ENCODE measurements at places on chromosomes 6 and 20.

GRCh38 chr20:4569092-4569491 is 152.6 kb upstream of the PRND start:
- no peak for DNase-seq
- H3K27ac ChIP-seq = no peak overlapping the region
- H3K36me3 ChIP-seq = no peaks in the 10 kb centered on the region
- no peaks in the 10 kb centered on the region for H3K4me1 ChIP-seq
- no peak overlapping the region for H3K4me3 ChIP-seq

DNA sequence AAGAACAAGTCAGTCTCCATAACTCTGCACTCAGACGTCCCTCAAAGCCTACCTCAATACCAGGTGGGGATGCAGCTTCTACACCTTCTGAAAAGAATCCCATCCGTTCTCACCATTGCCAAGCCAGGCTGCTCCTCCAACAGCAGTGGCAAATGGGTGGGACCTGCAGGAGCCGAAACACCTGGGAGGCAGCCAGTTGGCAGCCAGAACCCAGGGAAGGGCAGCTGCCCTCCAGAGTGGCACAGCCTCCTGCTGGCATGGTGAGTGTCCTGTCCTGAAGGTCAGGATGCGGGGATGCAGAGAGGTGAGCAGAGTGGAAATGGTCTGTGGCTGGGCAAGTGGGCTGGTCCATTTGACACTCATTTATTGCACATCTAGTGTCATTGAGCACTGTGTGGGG is 210.6 kb upstream of the CDH4 start:
- no peak overlapping the region for H3K27ac ChIP-seq
- no peak overlapping the region for H3K4me3 ChIP-seq
- no peaks in the 10 kb centered on the region for H3K4me1 ChIP-seq
- no peaks in the 10 kb centered on the region for H3K36me3 ChIP-seq
- H3K27me3 ChIP-seq = no peaks in the 10 kb centered on the region

GRCh38 chr20:35588397-35588796 is 27.2 kb upstream of the SPAG4 start:
- H3K4me1 ChIP-seq = no peaks in the 10 kb centered on the region
- no peaks in the 10 kb centered on the region for H3K27me3 ChIP-seq
- H3K4me3 ChIP-seq = no peak overlapping the region
- no peak overlapping the region for H3K27ac ChIP-seq

DNA sequence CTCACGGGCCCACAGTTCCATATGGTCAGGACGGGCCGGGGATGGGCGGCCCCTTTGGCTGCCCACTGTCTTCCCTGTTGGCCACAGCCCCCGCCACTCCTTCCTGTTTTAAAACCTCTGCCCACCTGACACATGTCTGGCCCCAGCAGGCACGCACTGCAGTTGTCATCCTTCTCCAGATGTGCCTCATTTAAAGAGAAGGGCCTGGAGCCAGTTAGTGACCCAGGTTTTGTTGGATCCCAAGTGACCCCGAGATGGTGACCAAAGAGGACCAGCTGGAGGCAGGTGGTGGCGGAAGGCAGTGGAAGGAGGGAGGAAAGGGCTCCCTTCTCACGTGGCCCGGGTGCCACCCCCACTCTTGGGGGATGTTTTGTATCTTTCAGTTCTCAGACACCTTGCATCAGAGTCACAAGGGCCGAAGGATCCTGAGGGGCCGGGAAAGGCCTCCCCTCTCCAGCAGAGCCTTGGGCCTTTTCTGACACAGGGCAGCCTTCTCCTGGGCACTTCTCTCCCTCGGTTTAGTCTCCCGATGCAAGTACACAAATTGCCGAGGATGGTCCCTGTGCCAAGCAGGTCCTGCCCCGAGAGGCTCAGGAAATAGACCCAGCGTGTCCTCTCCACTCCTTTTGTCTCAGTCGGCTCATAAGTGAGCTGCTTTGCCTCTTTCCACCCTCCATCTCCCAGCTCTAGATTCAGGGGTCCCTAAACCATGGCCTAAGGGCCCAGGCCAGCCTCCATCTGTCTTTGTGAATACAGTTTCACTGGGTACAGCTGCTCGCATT is 117.6 kb downstream of the SULF2 start:
- no peak overlapping the region for H3K27ac ChIP-seq
- DNase-seq = no peak
- H3K4me3 ChIP-seq = no peak overlapping the region
- H3K36me3 ChIP-seq = no peaks in the 10 kb centered on the region
- H3K27me3 ChIP-seq = no peaks in the 10 kb centered on the region

- no peak overlapping the region for H3K4me3 ChIP-seq
- no peak for DNase-seq
- no peaks in the 10 kb centered on the region for H3K36me3 ChIP-seq
- H3K27ac ChIP-seq = no peak overlapping the region
- no peaks in the 10 kb centered on the region for H3K27me3 ChIP-seq
Measured at GRCh38 chr6:139378882-139379341, 4.5 kb upstream of the CITED2 start.

DNA sequence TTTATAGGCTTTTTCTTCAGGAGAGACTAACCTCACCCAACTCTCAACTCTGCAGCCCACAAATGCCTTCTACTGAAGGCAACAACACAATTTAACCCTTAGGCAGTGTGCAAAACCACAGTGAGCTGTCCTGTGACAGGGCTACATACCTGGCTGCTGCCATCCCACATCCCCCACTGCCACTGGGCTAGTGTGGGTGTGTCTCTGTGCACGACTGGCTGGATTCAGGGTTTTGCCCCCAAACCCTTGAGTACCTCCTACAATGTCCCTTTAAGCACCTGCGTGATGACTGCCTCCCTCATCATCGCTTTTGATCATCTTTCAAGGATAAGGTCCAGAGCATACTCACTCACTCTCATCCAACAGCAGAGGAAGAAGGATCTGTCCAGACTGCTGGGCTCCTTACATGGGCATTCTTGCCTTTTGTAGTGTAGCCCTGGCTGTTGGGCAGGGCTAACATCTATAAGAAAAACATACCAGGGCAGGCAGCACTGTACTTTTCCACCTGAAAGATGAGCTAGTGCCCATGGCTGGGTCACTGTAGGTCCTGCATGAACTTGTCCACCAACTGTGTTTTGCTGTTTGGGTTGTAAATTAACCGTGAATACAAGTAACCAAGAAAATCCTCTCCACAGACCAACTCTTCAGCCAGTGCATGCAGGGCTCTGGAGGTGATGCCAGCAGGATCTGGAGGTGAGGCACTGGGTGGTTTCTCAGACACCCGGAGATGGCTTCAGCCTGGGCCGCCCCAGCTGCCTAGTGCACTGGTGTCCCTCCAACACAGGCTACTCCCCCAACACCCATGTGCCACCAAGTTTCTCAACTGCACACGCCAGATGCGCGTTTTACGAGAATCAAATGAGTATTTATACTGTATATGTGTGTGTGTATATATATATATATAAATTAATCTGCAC is 45.2 kb downstream of the PLCG1 start:
- no peaks in the 10 kb centered on the region for H3K27me3 ChIP-seq
- H3K4me3 ChIP-seq = no peak overlapping the region
- no peak overlapping the region for H3K27ac ChIP-seq
- no peaks in the 10 kb centered on the region for H3K36me3 ChIP-seq
- H3K4me1 ChIP-seq = no peaks in the 10 kb centered on the region
- no peak for DNase-seq

DNA sequence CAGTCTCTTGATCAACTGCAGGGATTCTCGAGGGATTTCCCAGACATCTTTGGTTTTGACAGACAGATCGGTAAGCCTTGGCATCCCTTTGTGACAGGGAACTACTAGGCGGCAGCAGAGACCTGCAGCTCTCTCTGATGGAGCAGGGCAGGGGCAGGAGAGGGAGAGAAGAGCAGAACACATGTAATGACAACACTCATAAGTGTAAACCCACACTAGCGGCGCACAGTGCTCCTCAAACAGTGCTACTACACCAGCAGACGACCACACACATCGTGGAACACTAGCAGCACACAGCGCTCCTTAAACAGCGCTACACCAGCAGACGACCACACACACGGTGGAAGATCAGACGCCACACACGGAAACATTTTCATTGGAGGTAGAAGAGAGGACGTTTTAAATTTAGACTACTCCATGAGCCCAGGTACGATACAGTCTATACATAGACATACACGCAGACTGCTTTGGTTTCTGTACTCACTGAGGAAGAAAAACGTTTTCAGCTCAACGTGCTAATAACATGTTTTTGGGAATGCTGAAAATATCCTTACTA is 94.5 kb upstream of the TRAF3IP2 start:
- H3K4me1 ChIP-seq = no peaks in the 10 kb centered on the region
- H3K36me3 ChIP-seq = no peaks in the 10 kb centered on the region
- no peak for DNase-seq
- no peaks in the 10 kb centered on the region for H3K27me3 ChIP-seq
